Activated CD4-positive, alpha-beta T cell treated with anti-CD3 and anti-CD28 coated beads, Interleukin-2, amount 50 U/mL, for 24 hours (primary cell): ENCODE measurements at places on chromosomes 13 and 19.
A peak's percentile ranks its signal among the peaks of the same experiment; 100 is the strongest.

DNA sequence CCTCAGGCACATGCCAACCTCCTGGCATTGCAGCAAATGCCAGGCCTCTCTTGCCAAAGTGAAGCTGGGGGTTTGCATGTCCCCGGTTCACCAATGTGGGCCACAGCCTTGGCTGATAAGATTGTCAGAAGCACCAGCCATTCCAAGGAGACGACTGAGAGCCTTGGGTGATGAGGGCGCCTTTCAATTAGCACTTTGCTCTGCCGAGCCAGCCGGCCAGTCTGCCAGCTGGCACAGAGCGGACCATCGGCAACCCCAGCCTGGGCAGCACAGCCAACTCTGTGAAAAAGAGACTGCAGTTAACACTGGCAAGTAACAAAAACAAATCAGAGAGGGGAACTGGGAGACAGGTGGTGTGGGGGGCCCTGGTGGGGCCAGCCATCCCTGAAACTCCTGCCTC is 67.3 kb downstream of the EFNB2 start:
- DNase-seq: no peak

- no peak for DNase-seq
Observed at GRCh38 chr13:95948656-95949055, 104.5 kb downstream of the UGGT2 start.

DNA sequence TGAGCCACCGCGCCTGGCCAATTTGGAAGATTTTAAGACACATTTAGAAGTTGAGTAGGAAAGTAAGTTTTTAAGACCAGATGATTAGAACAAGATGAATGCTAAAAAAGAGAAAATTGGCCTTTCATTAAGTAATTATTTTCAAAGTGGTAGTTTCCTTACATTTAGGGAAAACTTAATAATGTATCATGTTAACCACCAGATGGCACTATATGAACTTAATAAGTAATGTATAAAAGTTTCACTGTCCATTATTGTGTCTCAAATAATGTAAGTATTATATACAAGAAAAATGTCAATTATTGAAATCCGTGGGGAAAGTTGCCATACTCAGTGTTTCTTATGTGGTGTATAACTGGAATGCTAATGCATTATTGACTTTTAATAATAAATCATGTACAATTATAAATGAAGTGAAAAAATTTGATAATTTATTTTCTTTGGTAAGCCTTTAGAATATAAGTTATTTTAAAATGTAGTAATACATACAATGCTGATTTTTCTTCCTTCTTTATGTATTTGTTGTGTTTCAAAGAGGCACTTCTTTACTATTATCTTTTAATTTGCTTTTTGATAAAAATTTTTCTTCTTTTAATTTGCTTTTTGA is 29.2 kb downstream of the COG6 start:
- DNase-seq: no peak

GRCh38 chr19:45424191-45425058 is 708 bp upstream of the ERCC1 start:
- DNase-seq: no peak

DNA sequence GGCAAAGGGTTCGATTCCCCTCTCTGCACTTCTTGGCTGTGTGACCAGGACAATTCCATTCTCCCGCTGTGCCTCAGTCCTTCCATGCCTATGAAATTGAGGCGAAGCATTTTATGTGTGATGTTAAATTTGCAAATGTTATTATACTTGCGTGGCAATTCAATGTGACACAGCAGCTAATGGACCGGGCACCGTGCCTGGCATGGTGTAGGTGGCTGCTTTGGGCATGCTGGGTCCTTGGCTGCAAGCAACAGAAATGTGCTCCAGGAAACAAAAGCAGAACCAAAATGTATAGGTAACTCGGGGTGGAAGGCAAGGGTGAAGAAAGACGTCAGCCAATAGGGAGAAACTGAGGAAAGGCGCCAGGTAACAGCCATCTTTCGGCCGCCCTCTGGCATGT is 37.1 kb downstream of the TINCR start:
- DNase-seq: no peak

DNA sequence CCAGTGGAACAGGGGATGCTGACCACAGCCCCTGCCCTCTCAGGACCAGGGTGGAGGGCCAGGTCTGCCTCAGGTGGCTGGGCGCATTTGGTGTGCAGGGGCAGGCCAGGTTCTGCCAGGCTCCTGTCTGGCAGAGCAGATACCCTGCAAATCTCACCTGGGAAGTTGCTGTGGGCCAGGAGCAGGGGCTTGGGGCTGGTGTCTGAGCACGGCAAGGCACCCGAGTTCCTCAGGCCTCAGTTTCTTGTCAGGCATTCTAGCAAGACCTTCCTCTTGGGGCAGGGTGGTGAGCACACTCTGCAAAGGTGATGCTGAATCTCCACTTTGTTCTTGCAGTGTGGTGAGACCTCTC is 1.1 kb downstream of the CRTC1 start:
- no peak for DNase-seq

DNA sequence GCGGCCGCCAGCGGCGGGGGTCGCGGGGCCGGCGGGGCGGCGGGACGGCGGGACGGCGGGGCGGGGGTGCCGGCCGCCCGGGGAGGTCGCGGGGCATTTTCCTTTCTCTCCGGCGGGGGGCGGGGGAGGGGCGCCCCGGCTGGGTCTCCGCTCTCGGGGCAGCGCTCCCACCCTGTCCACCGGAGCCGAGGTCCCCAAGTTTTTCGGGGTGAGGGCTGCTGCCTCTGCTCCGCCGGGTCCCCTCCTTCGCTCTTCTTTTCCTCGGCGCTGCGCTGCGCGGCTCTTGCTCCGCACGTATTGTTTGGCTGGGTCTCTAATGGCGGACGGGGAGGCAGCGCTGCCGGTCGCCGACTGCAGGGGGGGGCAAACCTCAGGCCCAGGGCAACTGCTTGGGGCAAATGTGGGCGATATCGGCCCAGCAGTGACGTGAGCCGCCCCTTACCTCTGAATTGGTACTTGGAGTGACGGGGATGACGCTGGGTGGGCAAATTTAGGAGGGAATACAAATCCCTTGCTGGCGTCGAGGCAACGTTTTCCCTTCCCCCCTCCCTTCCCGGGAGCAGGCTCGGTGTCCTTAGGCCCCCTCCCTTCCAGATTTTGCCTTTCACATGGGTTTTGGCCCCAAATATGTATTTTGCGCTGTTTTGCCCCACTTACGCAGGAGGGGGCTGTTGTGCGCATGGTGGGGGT is 759 bp downstream of the ZMYM2 start:
- DNase-seq: peak; percentile 48

- no peak for DNase-seq
Observed at GRCh38 chr19:18491995-18492953, 29.6 kb downstream of the ELL start.

GRCh38 chr19:49677231-49677900 is at the start of gene PRMT1:
Gene PRMT1, plus strand, starts transcription at chr19:49677271. Its CDS starts 10 bp downstream, at chr19:49677281.
- no peak for DNase-seq

- no peak for DNase-seq
Observed at GRCh38 chr13:113546571-113547237, 37.8 kb upstream of the TFDP1 start.

DNA sequence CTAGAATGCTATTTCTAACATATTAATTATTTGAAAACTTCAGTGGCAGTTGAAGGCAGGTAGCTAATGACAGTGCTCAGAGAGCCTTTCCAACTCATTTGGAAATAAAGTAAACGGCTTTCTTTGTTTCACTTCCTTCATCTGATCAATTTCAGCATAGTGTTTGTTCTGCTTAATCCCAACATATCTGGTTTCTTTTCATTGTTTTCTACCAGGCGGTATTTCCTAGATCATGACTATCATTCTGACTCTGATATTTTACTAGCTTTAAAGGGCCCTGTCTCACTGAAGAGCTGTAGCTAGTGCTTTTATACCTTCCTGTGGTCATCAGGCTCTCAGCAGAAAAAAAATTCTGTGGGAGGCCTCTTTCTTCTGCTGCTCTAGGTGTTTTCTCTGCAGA is 178.6 kb downstream of the RBM26 start:
- DNase-seq: no peak

- no peak for DNase-seq
Observed at GRCh38 chr19:19110410-19111135, 27.7 kb downstream of the TMEM161A start.

- DNase-seq: no peak
Observed at GRCh38 chr13:90201202-90201601, 1146.3 kb upstream of the MIR17HG start.

DNA sequence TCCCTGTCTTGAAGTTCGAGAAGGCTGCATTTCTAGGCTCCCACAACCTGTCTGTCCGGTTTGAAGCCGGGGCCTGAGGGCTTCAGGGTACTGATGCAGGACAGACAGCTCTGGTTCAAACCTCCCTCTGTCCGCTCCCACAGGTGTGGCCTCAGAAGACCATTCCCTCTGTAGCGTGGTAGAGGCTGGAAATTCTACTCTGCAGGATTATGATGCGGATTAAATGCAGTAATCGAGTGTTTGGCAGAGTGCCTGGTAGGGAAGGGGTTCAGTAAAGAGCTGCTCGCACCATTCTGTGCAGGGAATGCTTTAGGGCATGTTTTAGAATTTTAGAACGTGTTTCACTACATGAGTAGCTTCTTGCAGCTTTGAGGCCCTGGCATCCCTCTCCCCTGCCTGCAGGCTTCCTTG is 30.5 kb downstream of the PPP1R37 start:
- no peak for DNase-seq

- no peak for DNase-seq
Observed at GRCh38 chr13:44243198-44243857, 130.3 kb upstream of the SERP2 start.

DNA sequence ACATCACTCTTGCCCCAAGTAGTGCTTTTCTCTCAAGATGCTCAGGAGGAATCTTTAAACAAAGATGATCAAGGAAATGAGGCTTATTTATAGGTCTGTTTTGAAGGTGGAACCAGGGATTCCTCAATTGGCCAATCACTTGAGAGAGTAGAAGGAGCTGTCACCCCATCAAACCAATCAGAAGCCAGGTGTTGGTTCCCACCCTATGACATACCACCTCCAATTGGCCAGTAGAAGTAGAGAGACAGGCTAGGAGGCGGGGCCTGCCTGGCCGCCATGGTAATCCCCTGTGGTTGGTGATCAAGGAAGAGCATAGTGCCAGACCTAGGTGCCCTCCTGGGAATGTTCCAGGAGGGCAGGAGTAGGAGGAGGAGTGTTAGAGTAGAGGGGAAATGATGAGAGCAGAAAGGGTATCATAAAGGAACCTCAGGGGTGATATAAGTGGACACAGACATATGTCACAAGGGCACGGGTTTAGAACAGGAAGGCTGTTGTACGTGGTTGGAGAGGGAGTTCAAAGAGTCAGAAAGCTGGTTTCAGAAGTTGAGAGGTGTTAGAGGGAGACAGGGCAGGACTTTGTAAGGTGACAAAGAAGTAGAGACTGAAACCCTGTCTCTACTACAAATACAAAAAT is 10.5 kb downstream of the PMIS2 start:
- DNase-seq: no peak

DNA sequence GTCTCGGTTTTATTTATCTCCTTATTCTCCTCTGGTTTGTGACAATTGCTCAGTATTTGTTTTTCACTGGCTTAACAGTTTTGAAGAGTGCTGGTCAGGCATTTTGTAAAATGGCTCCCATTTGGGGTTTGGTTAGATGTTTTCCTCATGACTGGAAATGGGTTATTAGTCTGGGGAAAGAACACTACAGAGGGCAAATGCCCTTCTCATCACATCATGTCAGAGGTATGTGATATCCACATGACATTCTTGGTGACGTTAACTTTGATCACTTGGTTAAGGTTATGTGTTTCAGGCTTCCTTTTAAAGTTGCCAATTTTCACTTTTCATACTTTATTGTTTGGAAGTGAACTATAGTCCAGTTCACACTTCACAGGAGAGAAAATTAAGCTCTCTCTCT is 74.8 kb upstream of the KLHL1 start:
- DNase-seq: no peak

DNA sequence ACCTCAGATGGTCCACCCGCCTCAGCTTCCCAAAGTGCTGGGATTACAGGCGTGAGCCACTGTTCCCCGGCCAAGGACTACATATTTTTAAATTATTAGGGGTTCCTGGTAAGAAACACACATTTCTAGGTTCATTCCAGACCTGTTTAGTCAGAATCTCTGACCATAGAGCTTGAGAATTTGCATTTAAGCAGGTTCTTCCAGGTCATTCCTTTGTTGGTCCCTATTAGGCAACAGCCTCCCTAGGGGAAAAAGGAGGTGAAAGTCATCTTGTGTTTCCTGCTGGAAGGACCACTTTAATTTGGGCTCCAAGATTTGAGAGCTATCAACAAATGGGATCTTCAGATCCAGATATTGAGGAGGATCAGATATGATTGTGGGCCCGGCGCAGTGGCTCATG is 16.3 kb downstream of the S1PR2 start:
- no peak for DNase-seq

- DNase-seq: no peak
Observed at GRCh38 chr19:15291089-15291488, 41.2 kb downstream of the BRD4 start.

DNA sequence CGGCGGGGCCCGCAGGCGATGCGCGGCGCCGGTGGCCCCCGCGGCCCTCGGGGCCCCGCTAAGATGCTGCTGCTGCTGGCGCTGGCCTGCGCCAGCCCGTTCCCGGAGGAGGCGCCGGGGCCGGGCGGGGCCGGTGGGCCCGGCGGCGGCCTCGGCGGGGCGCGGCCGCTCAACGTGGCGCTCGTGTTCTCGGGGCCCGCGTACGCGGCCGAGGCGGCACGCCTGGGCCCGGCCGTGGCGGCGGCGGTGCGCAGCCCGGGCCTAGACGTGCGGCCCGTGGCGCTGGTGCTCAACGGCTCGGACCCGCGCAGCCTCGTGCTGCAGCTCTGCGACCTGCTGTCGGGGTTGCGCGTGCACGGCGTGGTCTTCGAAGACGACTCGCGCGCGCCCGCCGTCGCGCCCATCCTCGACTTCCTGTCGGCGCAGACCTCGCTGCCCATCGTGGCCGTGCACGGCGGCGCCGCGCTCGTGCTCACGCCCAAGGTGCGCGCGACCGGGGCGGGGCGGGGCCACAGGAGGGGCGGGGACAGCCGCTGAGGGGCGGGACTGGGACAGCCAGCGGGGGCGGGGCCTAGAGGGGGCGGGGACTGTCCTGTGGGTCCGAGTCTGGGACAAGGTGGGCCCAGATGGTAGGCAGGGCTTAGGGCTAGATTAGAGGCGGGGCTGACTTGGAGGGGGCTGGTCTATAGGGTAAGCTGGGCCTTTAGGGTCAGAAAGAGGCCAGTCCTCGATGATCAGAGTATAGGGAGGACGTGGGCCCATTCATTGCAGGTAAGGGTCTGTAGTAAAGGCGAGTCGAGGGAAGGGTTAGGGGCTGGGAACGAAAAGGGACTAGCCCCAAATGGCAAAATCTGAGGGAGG is 5.1 kb downstream of the GRIN2D start:
- peak; percentile 79 for DNase-seq

GRCh38 chr19:35727956-35728706 is 10.3 kb downstream of the KMT2B start:
- no peak for DNase-seq

DNA sequence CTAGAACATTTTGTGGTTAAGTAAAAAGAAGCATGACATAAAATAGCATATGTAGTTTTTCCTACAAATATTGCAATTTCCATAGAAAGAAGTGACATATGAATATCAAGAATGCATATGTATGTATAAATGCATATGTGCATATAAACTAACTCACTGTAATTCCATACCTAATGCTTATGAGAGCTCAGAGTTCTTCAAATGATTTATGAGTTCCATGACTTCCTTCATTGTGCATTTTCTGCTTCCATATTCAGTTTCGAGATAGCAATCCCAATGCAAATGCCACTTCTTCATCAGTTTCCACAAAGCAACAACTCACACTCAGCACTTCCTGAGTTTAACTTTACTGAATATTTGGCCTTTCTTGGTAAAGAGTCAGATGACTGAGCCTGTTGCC is 1744.3 kb upstream of the MIR17HG start:
- DNase-seq: no peak

- DNase-seq: no peak
Observed at GRCh38 chr13:35936246-35936978, 194.8 kb downstream of the DCLK1 start.

GRCh38 chr13:107824635-107825034 is 390.7 kb downstream of the LIG4 start:
- no peak for DNase-seq
